ENCODE measurements at places on chromosomes 7 and 10.

- no peak for DNase-seq
Measured at GRCh38 chr7:92808635-92809034, 27.7 kb downstream of the CDK6 start.

- DNase-seq = no peak
Measured at GRCh38 chr7:92645114-92646061, 55.2 kb upstream of the FAM133B start.

GRCh38 chr7:5229451-5230264 lies 39.6 kb downstream of the WIPI2 start:
- DNase-seq = no peak

- DNase-seq = no peak
Measured at GRCh38 chr7:101717628-101718357, 88.7 kb upstream of the MYL10 start.

- DNase-seq = no peak
Measured at GRCh38 chr7:155483868-155484325, 26.0 kb downstream of the EN2 start.

- DNase-seq = peak; percentile 83
Measured at GRCh38 chr7:47581804-47582763, at the start of gene TNS3. Gene TNS3, minus strand, starts transcription at chr7:47582111. Its CDS starts 142,475 bp downstream, at chr7:47439636.

DNA sequence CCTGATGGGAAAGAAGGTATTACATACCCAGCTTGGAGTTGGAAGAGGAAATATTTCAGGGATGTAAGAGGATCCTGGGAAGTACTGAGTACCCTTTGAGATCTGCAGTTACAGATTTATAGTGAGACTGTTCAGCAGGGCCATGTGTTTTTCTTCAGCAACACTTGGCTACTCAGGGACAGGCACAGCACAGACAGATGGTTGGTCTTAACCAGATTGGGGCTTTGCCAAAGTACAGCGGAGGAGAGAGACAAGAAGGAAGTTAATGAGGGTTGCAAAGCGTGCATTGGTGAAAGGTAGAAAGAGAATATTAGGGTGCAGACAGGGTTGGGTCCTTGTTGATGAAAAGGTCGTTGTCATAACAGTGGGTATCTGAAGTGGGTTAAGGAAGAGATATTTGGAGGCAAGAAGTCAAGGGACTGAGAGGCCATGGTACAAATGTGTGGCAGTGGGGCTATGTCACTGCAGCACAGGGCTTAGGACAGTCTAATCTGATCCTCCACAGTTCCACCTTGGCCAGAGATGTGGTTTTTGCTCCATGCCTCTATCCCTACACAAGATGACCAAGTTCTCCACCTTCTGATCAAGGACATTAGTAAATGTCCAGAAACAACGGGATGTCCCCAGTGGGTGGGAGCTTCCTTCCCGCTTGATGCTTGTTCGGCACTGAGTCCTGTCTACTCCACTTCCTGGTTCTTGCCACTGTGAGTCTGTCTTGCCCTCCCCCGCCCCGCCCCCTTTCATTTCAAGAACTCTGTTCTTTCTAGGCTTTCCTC lies 18.9 kb upstream of the DNAJC1 start:
- DNase-seq = no peak

DNA sequence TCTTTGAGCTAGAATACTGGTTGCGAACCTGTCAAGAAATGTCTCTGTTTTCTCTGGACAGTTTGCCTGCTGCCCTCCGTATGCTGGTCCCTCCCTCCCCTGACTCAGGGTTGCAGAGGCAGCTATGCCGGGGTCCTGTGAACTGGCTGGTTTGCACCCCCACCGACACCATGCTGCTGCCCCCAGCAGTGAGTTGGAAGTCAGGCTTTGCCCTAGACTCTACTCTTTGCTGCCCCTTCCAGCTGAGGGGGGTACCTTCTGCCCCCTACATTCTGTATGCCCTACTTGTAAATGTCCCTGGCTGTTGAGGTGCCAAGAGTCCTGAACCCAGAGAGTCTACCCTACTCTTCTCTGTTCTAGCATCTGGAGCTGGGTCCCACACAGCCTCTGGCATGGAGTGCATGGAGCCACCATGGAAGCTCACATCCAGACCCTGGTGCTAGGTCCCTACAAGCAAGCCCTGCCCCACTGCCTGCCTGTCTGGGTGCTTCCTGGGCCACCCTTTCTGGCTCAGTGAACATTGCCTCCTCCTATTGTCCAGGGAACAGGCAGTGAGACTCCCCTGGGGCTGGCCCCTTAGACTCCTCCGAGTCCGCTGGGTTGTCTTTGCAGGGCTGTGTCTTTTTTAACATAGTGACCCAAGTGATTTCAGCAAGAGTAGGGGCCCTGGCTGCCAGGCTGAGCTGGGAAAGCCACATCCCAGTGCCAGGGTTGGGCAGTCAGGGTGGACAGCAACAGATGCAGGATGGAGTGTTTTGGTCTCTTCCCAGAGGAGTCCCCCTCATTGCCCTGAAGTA lies 138.9 kb downstream of the ADCY1 start:
- DNase-seq = no peak

DNA sequence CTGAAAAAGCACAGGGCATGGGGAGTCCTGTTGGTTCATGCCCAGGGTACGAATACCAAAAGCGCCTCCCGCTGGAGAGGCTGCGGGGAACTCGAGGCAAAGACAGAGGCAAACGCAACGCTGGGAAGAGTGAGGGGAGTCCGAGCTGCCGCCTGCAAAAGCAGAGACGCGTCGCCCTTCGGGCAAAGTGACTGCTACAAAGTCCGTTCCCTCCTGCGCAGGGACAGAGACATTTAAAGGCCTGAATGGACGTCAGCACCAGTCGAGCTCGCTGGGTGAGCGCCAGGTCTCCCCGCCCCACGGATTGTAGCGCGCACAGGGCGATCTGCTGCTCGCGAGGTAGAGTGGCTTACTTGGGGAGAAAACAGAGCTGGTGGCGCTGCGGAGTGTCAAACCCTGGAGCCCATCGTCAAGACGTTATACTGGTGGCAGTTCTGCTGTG lies 732.8 kb downstream of the ZWINT start:
- DNase-seq = no peak

GRCh38 chr7:3634396-3634795 lies 333.3 kb downstream of the SDK1 start:
- DNase-seq = no peak

GRCh38 chr7:139639563-139639962 lies 116.1 kb downstream of the CLEC2L start:
- no peak for DNase-seq

GRCh38 chr7:200704-201103 lies 8.3 kb downstream of the FAM20C start:
- DNase-seq = no peak

DNA sequence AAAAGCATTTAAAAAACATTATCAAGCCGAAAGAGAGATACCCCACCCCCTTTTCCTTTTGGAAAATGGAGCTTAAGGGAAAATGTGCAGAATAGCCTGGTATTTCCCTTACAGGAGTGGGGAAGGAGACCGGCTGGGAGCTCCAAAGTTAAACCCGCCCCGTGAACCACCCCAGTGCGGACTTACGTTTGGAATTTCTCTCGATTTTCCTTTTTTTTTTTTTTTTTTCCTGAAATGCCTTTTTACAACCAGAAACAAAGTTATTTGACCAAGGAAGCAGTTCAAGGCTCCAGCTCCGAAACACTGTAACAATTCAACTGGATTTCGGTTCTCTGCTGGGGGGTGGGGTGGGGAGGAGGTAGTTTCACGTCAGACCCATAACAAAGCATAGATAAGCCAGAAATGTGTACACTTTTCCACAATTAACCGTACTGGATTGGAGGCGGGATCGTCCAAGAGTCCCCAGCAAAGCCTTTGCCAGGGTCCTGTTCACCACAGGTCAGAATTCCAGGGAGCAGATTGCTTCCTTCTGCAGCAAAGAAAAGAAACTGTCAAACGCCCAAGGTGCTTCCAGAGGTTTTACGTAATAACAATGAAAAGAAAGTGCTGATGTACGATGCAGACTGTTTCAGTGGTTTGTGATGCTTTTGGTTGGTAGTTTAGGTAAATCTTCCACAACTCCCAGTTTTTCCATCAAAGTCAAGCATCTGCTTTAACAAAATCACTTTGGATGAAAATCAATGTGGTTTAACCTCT lies 6.7 kb downstream of the SKIDA1 start:
- no peak for DNase-seq

DNA sequence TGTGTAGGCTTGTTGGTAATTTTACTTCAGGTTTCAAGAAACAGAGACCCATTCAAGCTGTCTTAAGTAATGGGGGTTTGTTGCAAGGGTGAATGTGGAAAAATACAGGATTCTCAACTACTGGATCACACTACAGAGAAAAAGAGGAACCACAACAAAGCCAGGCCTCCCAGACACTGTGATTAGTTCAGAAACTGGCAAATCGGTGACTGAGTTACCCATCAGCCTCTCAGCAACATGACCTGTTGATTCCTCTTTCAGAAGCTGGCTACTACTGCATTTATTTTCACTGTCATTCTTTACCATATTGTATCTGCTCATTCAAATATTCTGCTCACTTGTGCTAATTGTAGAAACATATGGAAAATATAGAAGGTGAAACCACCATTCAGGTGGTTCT lies 16.0 kb downstream of the CCDC71L start:
- DNase-seq = no peak

GRCh38 chr10:24849051-24849450 lies 103.4 kb downstream of the PRTFDC1 start:
- no peak for DNase-seq

DNA sequence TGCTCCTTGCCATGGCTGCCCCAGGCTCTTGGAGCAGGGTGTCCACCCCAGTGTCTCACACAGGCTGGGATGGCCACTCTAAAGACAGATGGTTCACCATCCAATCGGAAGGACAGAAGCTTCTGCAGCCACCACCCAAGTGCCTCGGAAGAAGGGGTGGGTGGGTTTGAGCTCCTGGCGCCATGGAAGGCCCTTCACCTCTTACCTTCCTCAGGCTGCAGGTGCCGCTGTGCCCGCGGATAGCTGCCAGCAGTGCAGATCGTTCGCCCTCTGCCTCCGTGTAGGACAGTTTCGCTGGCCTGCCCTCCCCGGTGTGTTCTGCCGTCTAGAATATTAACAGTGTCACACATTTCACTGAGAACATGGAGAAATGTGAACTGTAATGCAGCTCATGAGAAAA lies 243.6 kb upstream of the GRB10 start:
- no peak for DNase-seq

- peak; percentile 91 for DNase-seq
Measured at GRCh38 chr7:5396999-5397663, 26.5 kb downstream of the TNRC18 start.

DNA sequence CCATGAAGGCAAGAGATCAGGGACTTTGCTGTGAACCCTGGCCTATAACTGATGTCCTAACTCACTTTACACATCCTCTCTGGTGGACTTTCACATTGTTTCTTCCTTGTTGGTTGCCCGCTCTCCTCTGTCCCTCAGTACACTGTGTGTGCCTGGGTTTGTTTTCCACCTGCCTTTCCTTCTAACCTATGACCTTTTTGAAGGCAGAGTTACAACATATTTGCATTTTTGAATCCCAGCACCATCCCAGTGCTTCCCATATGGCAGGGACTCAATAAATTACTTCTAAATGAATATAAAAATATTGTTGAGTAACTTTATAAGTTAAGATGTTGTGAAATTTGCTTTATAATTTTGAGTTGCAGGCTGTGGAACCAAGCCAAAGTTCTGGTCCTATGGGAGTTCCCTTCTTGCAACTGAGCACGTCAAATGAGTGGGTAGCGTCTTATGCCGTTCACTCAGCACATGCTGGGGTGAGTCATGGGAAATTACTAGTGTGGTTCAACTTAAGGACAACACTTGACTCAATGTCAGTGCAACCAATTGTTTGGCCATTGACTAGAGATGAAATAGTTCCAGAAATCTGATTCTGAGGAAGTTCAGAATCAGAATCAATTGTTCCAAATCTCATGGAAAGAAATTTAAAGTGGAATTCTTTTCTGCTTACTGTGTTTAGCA lies 250.9 kb downstream of the TWIST1 start:
- peak; percentile 55 for DNase-seq

DNA sequence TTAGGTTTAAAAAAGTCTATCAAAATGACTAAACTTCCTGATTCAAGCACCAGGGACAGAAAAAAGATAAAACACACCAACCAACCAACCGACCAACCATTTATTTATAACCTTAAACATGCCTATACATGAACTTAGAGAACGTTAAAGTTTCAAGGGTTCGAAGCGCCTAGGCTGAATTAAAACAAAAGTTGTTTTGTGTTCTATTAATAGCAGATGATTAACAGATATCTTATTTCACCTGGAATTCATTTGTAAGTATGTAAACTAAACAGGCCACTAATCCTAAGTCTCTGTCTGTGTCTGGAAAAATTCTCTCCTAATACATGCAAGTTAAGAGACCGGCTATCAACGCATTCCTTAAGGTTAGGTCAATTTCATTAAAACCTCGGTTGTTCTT lies 1.4 kb downstream of the BAIAP2L1 start:
- DNase-seq = no peak

- DNase-seq = no peak
Measured at GRCh38 chr7:113013761-113014449, 72.7 kb downstream of the GPR85 start.

GRCh38 chr7:2248984-2249694 lies 7.1 kb downstream of the NUDT1 start:
- peak; percentile 100 for DNase-seq

DNA sequence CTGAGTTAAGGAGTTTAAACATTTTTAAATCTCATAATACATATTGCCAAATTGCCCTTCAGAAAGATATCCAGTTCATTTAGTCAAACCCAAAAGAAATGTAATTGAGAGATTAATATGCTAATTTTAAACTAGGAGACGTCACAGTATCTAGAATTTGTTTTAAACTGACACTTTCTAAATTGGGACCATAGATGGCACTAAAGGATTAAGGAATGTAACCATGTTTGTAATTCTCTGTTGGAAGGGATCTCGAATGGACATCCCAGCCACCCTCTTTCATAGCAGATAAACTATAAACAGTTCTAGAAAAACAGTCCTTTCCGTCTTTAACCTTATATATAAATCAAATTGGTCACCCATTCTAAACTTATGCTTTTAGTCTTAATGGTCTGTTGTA lies 30.0 kb upstream of the SAMD9L start:
- DNase-seq = no peak

- DNase-seq = no peak
Measured at GRCh38 chr7:107100824-107101223, 56.3 kb downstream of the PRKAR2B start.

- no peak for DNase-seq
Measured at GRCh38 chr10:35577926-35578617, 27.1 kb upstream of the GJD4 start.

GRCh38 chr10:111281516-111281915 lies 204.7 kb downstream of the ADRA2A start:
- no peak for DNase-seq

DNA sequence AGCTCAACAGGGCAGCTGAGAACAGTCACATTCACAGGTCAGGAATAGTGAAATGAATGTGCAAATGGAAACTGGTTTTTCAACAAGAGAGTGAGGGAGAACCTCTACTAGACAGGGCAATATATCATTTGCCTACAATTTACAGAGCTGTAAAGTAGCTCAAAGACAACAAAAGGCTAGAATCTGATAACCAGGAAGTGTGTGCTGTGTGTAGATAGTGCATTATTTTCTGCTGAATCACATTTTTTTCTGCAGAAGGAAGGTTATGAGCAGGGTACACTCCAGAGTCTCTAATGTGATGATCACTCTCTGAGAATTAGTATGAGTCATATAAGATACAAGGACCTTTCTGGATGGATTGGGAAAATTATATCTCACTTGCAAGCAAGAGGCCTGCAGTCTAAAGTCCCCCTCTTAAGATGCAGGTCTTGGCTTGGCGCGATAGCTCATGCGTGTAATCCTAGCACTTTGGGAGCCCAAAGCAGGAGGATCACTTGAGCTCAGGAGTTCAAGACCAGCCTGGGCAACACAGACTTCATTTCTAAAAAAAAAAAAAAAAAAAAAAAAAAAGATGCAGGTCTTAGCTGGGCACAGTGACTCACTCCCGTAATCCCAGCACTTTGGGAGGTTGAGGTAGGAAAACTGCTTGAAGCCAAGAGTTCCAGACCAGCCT lies 59.9 kb upstream of the COBL start:
- DNase-seq = peak; percentile 38

GRCh38 chr10:7264313-7264756 lies 146.5 kb downstream of the SFMBT2 start:
- DNase-seq = peak; percentile 28
